ENCODE measurements at places on chromosomes 3 and 15.
A peak's percentile ranks its signal among the peaks of the same experiment; 100 is the strongest.

GRCh38 chr15:68924866-68925560, 5.3 kb upstream of the SPESP1 start:
- DNase-seq, result peak; percentile 90

- no peak for DNase-seq
These were observed 23.4 kb upstream of the ANKDD1A start for GRCh38 chr15:64888336-64888735.

GRCh38 chr3:79657076-79657475, 110.7 kb downstream of the ROBO1 start:
- no peak for DNase-seq

DNA sequence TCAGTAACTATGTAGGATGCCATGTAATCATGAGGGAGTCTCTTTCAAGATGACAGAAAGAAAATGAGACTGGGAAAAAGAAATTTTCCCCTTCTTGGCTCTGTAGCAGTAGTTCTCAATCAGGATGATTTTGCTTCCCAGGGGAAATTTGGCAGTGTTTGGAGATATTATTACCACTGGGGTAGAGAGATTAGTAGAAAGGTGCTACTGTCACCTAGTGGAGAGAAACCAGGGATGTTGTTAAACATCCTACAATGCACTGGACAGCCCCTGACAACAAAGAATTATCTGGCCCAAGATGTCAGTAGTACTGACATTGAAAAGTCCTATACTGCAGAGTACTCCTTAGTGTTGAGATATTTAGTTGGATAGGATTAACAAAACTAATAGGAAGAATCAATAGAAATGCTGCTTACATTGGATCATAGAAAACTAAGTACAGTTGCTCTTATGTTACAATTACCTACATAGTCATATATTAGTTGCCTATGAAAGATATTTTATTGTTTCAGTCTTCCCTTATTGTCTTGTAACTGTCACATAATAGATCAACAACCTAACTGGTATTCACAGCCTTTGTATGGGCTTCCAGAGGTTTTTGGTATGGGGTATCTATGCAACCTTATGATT, 433.3 kb downstream of the RAP2B start:
- DNase-seq, result no peak

GRCh38 chr3:114101101-114101500, 44.6 kb downstream of the QTRT2 start:
- no peak for DNase-seq

DNA sequence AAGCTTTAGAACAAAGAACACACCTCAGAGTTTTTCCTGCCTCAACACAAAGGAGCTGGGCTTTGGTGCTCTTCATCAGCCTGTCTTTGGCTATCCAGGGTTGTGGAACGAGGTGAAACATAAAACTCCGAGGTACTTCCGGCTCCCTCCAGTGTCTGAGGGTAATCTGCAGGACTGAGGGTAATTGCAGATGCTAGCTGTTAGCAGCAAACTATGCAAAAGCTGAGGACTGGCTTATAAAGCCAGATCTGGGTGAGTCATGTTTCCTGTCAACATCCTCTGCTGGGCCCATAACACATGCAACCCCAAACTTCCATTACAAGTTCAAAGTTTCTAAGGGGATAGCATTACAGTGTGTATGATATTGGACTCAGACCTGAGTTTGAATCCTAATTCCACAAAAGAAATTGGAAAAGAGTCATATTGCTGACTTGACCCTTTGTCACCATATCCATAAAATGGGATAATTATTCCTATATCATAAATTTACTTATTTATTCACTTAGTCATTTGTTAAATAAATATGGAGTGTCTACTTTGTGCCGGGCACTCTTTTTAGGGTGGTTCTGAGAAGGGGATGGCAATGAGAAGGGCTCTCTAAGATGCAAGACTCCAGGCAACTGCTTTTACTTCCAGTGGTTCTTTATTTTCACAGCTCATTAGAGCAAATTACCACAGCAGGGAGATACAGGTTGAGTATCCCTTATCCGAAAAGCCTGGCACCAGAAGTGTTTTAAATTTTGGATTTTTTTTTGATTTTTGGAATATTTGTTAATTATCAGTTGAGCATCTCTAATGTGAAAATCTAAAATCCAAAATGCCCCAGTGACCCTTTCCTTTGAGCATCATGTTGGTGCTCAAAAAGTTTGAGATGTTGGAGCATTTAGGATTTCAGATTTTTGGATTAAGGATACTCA, 9.5 kb upstream of the TRIM69 start:
- DNase-seq, result peak; percentile 81

DNA sequence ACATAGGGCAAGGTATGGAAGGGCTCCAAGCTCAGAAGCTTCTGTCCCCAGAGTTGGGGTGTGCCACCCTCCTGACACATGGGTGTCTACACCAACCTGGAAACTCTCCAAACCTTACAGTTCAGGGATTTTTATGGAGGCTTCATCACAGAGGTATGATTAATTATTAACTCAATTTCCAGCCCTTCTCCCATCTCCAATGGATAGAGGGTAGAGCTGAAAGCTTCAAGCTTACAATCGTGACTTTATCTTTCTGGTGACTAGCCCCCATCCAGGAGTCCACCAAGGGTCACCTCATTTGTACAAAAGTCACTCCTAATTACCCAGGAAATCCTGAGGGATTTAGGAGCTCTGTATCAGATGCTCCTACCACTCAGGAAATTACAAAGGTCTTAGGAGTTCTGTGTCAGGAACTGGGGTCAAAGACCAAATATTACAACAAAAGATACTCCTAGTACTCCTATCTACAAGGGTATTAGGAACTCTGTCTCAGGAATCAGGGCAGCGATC, 62.7 kb downstream of the TFDP2 start:
- no peak for DNase-seq

DNA sequence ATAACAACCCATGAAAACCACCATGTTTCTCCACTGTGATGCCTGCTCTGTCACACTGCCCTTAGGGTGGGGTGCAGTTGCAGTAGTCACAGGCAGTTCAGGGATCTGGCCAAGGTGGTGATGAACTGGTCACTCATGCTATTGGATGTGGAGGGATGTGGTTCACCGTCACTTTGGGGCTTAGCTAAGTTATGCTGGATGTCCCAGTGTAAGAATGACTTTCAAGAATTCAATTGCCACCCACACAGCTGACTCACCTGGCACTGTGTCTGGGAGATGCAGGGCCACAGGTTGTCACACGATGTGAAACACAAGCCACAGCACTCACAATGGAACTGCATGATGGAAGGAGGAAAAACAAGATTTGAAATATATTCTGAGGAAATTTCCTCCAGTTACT, 146.1 kb upstream of the CTNNB1 start:
- DNase-seq, result no peak

- peak; percentile 18 for DNase-seq
These were observed 8.6 kb upstream of the STX19 start for GRCh38 chr3:94036909-94037507.

DNA sequence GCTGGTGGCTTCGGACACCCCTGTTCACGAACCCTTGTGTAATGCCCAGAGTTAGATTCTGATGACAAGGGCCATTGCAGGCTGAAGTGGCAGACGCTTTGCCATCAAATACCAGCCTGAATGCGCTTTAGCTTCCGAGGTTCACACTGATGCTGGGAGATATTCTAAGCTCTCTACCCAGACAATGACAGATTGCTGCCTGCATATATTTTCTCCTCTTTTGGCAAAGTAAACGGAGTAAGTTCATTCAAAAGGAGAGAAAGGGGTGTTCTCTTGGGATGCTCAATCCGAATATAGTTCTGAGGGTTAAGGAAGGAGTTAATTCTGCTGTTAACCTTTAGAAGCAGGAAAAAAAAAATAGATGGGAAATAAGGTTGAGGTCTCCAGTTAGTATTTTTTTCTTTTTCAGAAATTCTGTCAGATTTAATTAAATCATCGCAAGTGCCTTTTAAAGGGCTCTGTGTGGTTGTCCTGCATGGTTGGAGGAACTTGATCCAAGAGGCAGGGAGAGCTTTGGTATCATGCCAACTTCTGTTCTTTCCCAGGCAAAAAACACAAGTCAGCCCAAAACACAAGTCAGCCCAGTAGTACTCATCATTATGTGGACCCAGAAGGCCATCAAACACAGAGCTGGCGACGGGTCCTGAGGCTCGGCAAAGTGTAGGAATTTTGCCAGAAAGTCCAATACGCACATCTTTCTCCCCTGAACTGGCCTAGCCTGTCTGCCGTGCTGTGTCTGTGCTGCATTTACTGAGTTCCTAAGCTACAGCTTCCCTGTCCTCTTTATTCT, 70.9 kb upstream of the ST8SIA2 start:
- DNase-seq, result no peak

- DNase-seq, result no peak
These were observed 139.2 kb downstream of the ATP8B4 start for GRCh38 chr15:49979705-49980382.

GRCh38 chr3:160154033-160154432, 71.2 kb upstream of the C3orf80 start:
- DNase-seq, result no peak

- DNase-seq, result no peak
These were observed 42.2 kb downstream of the SYN2 start for GRCh38 chr3:12046406-12046805.

- no peak for DNase-seq
These were observed 25.8 kb downstream of the LRTM1 start for GRCh38 chr3:54901906-54902685.

DNA sequence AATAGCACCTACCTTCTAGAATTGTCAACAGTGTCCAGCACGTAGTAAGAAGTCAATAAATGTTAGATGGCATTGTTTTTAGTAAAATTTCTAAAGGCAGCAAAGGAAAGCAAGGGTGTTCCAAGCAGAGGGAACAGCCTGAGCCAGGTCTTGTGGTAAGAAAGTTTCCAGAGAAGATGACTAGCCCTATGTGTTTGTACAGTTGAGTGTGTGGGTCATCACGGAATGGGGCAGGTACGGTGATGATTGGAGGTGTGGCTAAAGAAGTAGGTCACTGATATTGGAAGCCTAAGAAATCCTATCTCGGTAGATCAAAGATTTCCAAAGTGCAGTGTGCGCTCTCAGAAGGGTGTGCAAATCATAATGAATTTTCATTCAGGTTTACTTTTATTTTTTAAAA, 94.2 kb upstream of the BCL6 start:
- no peak for DNase-seq

Measured in HTR-8/SVneo (cell line).